ENCODE measurements at places on chromosomes 11 and 22.

GRCh38 chr11:101583251-101584128 is at the start of gene TRPC6:
Gene TRPC6 (minus strand): TSS chr11:101584007. CDS start chr11:101583503, 504 bp downstream.
- DNase-seq = no peak

DNA sequence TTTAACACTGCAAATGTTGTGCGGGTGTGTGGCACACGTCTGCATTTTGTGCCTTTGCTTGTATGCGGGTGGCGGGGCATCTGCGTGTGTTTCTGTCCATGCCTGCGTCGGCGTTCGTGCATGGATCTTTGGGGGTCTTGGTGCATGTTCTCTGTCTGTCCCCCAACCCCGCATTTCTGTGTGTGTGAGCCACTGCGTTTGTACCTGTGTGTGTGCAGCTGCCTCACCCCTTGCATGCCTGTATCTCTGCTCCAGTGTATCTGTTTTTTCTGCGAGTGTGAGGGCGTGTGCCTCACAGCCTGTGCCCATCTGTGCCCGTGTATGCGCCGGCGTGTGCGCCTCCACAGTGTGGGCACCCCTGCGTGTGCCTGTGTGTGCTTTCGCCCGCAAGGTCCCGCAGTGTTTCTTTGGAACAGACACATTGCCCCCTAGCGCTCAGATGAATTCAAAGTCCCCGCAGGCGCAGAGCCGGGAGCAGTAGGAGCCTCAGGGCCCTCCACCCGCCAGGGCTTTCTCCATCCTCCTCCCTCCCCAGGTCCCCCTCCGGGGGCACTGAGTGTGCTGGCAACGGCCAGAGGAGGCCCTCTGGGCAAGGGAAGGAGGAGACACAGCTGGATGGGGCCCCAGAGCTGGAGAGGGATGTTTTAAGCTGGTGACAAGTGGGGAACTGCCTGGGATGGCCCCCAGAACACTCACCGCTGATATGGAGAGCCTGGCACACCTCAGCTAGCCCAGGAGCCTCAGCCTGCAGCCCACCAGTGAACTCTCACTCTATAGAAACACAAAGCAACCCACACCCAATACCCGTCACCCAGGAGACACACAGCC is 3.1 kb upstream of the MN1 start:
- peak; percentile 37 for DNase-seq

- no peak for DNase-seq
These were observed 5.6 kb downstream of the OVOL1 start for GRCh38 chr11:65792456-65792855.

GRCh38 chr11:105004021-105004420 is 18.9 kb downstream of the CASP5 start:
- no peak for DNase-seq

DNA sequence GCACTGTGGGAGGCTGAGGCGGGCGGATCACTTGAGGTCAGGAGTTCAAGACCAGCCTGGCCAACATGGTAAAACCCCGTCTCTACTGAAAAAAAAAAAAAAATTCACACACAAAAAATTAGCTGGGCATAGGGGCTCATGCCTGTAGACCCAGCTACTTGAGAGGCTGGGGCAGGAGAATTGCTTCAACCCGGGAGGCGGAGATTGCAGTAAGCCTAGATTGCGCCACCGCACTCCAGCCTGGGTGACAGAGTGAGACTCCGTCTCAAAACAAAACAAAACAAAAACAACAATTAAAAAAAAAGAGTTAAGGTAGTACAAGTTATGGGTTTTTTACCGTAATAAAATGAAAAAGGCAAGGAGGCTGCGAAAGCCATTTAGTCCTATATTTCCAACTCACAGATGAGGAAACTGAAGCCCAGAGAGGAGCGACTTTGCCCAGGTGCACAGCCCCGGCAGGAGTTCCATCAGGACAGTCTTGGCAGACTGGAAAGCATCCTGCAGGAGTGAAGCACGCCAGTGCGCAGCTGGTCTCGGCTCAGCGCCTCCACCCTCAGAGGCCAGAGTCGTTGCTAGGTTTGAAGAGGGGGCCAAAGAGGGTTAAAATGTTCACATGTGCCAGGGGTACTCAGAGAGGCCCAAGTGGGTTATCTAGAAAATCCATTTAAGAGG is 3.8 kb upstream of the FADS3 start:
- no peak for DNase-seq

DNA sequence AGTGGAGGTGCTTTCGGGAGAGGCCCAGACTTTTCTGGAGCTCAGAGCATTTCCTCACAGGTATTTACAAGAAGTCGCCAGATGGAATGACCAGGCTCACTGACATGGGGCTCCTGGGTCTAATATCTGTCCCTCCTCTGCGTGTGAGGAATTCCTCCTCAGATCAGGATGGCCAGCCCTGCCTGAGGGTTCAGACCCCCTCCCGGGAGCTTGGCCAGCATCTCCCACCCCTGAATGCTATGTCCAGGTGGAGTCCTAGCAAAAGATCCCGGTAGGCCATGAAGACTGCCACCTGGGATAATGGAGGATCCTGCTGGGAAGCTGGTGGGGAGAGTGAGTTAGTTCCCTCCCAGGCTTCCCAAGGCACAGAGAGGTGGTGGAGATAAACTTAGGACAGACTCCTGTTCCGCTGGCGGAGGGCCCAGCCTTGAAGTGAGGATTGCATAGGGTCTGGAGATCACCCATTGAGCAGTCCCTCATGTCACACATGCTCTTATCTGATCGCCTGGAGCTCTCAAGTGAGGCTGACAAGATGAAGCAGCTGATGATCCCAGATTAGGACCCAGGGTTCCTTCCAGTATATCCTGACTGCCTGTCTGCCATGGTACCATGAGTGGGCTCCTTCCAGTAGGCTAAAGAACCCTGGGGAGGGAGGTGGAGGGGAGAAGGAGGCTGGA is 5.7 kb downstream of the OAF start:
- DNase-seq = no peak

DNA sequence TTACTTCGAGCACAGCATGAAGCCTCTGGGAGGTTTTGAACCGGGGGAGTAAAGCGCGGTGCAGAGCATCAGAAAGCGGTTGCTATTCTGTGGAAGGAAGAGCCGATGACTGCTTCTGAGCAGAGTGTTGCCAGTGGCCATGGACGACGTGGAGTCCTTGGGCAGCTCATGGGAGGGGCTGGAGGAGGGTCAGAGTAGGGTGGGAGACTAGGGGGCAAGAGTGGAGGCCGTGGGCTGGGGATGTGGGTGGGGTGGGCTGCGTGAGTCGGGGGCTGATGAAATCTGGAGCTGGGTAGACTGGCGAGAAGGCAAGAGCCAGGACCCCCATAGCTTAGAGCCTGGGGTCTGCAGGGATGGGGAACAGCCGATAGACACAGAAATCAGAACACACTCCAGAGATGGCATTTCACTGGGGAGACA is 40.2 kb downstream of the TBC1D22A start:
- no peak for DNase-seq

- no peak for DNase-seq
These were observed 3.6 kb upstream of the MRGPRG start for GRCh38 chr11:3222003-3222855.

GRCh38 chr11:65126624-65127274 is 4.6 kb downstream of the MRPL49 start:
- no peak for DNase-seq
